Esophagus squamous epithelium (tissue), 5 donors: ENCODE measurements at places on chromosomes 5 and 9.

DNA sequence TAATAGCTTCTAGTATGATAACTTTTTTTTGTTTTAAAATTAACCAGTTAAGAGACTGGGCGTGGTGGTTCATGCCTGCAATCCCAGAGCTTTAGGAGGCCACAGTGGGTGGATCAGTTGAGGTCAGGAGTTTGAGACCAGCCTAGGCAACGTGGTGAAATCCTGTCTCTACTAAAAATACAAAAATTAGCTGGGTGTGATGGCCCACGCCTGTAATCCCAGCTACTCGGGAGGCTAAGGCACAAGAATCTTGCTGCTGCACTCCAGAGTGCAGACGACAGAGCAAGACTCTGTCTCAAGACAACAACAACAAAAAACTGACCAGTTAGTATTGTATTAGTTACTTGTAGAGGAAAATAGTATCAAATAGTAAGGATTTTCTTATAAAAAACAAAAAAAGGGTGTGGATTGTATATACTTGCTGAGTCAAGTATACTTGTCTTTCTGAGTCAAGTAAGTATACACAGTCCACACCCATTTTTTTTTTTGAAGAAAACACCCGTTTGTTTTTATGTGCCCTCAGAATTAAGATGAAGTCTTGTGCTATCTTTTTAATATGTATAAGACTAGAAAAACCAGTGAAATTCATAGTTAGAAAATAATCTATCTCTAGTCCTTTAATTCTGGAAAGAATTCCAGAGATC, 25.3 kb downstream of the UBAP1 start:
- DNase-seq: no peak

DNA sequence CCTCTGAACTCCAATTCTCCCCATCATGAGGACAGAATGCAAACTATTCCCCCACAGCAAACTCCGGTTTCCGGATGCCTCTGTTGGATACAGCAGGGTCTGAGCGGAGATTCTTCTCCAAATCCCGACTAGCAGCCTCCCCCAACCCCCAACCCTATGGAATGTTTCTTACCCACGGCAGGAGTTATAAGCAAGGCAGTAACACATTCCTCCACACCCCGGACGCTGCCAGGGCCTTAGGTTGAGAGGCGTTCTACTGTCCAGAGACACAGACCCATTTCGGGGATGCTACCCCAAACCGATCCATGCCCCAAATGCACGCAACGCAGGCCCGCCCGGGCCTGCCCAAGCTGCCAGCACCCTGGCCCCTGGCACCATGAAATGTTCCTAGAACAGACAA, 85.6 kb upstream of the LMX1B start:
- no peak for DNase-seq

GRCh38 chr5:152256580-152256979, 148.5 kb downstream of the NMUR2 start:
- no peak for DNase-seq

DNA sequence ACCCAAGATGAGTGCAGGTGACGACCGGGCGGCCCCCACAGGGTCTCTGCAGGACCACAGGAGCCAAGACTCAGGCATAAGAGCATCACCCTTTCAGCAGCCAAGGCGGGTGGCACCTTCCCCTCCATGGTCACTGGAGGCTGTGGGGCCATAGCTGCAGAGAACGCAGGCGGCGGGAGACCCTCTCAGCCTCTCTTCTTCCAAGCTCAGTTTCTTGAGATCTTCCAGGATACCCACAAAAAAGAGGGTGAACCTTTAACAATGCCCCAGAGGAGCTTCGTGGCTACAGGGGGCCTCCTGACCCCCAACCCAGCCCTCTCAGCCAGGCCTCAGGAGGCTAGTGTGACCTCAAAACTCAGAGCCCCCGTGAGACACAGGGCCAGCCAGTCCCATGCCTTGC, 5.8 kb upstream of the TBC1D9B start:
- no peak for DNase-seq

GRCh38 chr5:14331386-14331781, 188.2 kb downstream of the TRIO start:
- DNase-seq: no peak
